ENCODE measurements at places on chromosomes 11 and 22.
A peak's percentile ranks its signal among the peaks of the same experiment; 100 is the strongest.

- DNase-seq = peak; percentile 71
These were observed 7.2 kb upstream of the FLRT1 start for GRCh38 chr11:64028398-64029115.

DNA sequence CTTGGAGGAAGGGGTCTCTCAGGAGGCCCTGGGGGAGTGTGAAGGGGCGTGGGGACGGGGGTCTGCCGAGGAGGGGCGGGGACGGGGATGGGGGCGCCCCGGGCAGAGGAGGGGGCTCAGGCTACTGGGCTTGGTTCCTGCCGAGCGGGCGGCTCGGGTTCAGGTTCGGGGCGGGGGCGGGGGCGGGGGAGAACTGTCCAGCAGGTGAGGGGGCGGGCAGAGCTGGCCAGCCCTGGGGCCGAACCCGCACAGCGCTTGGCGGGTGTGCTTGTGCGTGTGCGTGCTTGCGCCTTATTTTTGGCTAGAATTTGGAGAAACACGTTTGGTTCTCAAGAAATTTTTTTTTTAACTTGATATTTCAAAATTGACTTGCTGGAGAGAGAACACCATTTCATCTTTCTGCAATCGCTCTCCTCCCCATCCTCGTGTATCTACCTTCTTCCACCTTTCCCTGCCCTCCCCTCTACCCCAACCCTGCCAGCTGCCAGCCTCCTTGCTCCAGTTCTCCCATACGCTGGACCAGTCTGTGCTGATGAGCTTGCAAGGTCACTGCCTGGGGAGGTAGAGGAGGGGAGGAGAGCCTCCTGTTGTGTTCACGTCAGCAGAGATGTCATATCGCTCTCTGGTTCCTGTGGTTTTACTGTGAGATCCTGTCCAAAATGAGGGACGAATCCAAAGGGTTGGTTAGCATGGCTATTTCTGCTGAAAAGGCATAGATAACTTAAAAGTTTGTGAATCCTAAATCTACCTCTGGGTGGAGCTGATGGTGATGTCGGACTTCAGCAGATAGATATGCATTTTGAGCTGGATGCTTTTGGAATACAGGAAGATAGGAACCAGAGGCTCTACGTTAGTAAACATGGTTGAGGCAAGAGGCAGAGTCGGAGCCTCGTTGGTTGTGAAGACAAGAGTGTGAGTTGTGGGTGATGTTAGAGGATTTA lies 668 bp downstream of the MADD start:
- no peak for DNase-seq

DNA sequence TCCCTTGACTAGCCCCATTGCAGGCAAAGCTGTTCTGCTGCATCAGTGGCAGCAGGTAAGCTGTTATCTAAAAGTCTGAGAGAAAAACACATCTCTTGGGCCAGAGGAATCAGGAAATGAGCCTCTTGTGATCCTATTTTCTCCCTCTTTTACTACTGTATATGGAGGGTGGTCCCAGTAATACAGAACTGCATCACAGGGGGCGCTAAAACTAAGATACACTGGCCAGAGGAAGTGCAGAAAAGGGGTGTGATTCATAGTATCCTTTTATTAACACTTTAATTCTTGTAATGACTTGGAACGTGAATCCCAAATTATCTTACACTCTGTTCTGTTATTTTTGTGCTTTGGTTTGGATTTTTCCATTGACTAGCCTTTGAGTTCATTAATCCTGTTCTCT lies 8.8 kb upstream of the MED17 start:
- DNase-seq = no peak

- no peak for DNase-seq
These were observed 596 bp upstream of the TNRC6B start for GRCh38 chr22:40176921-40177737.

DNA sequence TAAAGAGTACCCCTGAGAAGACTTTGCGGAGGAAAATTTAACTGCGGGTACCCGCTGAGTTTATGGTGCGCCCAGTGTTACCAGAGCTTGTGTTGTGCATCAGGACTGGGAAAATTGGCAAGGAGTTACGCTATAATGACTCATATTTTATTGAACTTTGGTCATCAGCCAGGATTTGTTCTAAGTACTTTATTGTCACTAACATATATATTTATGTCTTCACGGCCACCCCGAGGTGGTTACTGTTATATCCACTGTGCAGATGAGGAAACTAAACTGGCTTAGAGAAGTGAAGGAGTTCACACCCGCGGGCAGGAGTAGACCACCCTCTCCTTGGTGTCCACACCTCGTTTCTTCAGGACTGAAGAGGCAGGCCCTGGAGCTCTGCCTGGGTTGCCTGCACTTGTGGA lies 667 bp downstream of the ACCS start:
- DNase-seq = no peak

DNA sequence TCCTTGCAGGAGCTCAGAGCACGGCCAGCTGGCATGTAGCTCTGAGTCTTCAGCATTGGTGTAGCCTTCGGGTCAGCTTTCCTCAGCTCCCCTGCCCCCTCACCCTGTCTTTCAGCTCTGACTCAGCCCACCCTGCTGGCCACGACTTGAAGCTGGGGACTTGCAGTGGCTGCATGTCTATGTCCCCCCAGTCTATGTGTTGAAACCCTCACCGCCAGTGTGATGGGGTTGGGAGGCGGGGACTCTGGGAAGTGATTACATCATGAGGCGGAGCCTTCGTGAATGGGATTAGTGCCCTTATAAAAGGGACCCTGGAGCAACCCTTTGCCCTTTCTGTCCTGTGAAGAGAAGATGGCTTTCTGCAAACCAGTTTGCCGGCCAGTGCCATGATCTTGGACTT lies 111.1 kb downstream of the CTTN start:
- DNase-seq = no peak

DNA sequence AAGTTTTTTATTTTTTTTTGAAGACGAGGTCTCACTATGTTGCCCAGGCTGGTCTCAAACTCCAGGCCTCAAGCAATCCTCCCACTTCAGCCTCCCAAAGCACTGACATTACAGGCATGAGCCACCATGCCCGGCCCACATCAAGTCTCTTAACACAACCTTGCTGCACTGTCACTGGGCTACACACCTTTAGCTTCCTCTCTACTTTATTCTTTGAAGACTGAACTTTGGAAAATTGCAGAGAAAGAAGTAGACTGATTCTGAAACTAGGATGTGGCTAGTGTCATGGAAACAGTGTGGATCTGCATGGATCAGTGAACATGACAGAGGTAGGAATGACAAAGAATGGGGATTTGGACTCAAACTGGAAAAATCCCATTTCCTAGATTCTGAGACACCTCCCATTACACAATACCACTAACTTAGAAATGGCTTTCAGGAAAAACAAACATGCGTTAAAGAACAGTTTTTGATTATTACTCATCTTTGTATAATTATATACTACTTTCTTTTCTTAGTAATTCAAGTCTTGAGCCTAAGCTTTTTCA lies 99.6 kb upstream of the SPON1 start:
- DNase-seq = no peak

Data from mesothelial cell of epicardium (in vitro differentiated cells).